Spinal cord (tissue), 10 donors: ENCODE measurements at places on chromosomes 11 and 22.

DNA sequence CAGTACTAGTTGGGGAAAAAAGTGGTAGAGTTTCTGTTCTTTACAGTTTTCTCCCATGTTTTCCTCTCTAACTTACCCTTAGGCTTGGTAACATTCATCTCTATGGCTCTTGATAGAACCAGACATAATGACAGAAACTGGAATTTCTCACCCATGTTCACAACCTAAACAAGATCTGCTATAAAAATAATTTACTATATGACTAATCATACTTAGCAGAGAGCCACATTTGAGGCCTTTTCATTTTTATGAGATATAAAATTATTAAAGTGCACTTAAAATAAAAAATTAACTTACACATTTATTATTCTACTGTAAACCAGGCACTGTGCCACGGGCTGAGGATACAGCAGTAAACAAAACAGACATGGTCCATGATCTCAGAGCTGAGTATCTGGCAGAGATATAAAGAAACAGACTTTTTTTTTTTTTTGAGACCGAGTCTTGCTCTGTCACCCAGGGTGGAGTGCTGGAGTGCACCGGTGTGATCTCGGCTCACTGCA lies 98.1 kb downstream of the GAB2 start:
- peak overlapping the region; percentile 55 for H3K27ac ChIP-seq
- H3K4me1 ChIP-seq, result peaks cover 20% of the 10 kb centered on the region
- H3K36me3 ChIP-seq, result no peaks in the 10 kb centered on the region
- no peak overlapping the region for H3K4me3 ChIP-seq
- H3K27me3 ChIP-seq, result no peaks in the 10 kb centered on the region

- H3K4me3 ChIP-seq, result peak within 1 kb of the TSS; percentile 52
- no peak for DNase-seq
Observed at GRCh38 chr11:47980088-47980906, at the start of gene PTPRJ. Gene PTPRJ, plus strand, starts transcription at chr11:47980559. Its CDS starts 354 bp downstream, at chr11:47980913.

DNA sequence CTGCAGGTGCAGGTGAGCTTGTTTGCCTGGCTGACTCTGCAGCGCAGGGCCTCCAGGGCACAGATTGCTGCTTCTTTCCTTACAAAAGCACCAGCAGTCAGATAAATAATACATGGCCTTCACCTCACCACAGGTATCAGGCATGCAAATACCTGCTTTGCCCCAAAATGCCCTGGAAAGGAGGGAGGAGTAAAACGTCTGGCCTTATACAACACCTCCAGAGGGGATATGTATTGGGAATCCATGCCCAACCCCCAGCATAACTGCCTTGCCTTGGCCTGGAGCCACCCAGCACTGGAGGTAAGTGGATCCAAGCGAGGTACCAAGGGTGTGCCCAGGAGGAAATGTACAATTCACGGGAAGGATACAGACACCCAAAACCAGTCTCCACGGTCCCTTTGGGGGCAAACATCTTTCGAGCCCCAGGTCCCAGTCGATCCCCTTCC lies 860 bp downstream of the TMEM184B start:
- H3K27ac ChIP-seq, result peak overlapping the region; percentile 82
- no peaks in the 10 kb centered on the region for H3K27me3 ChIP-seq
- DNase-seq, result peak; percentile 63
- peak overlapping the region; percentile 82 for H3K4me3 ChIP-seq
- H3K36me3 ChIP-seq, result peaks cover 8% of the 10 kb centered on the region

GRCh38 chr11:125637840-125638239 lies 12.9 kb downstream of the CHEK1 start:
- H3K27me3 ChIP-seq, result no peaks in the 10 kb centered on the region
- peaks cover 7% of the 10 kb centered on the region for H3K36me3 ChIP-seq
- DNase-seq, result no peak
- H3K4me1 ChIP-seq, result no peaks in the 10 kb centered on the region

- H3K27ac ChIP-seq, result no peak overlapping the region
- no peaks in the 10 kb centered on the region for H3K36me3 ChIP-seq
- no peak for DNase-seq
- no peak overlapping the region for H3K4me3 ChIP-seq
- H3K27me3 ChIP-seq, result no peaks in the 10 kb centered on the region
- H3K4me1 ChIP-seq, result no peaks in the 10 kb centered on the region
Observed at GRCh38 chr11:31711137-31711536, 100.0 kb downstream of the PAX6 start.

GRCh38 chr11:38562562-38562961 lies 1964.5 kb upstream of the RAG2 start:
- no peak overlapping the region for H3K27ac ChIP-seq
- H3K4me1 ChIP-seq, result no peaks in the 10 kb centered on the region
- H3K36me3 ChIP-seq, result no peaks in the 10 kb centered on the region
- no peak for DNase-seq

DNA sequence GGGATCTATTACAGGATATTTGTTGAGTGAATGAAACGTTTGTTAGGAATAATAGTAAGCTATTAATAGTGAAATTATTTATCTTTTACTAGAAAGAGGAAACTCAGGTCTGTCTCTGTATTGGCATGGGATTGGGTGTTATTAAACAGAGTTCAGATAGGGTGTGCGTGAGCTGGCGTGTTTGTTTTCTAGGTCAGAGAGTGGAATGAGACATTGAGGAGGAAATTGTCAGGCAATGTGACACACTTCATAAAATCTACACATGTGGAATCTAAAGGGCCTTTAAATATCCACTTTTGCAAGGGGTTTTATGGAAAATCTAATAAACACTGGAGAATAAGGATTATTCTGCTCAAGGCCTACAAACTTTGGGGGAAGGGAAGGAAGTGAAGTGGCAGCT lies 552.9 kb downstream of the NTM start:
- no peak overlapping the region for H3K4me3 ChIP-seq
- peaks cover 8% of the 10 kb centered on the region for H3K4me1 ChIP-seq
- H3K27me3 ChIP-seq, result no peaks in the 10 kb centered on the region
- H3K27ac ChIP-seq, result no peak overlapping the region
- DNase-seq, result no peak

- H3K4me3 ChIP-seq, result no peak overlapping the region
- no peak for DNase-seq
- peak overlapping the region; percentile 42 for H3K27ac ChIP-seq
Observed at GRCh38 chr11:65530157-65530496, 5.2 kb downstream of the SCYL1 start.

GRCh38 chr22:31104869-31105268 lies 2.5 kb downstream of the SELENOM start:
- peaks cover 31% of the 10 kb centered on the region for H3K4me1 ChIP-seq
- H3K27me3 ChIP-seq, result no peaks in the 10 kb centered on the region
- H3K36me3 ChIP-seq, result peaks cover 39% of the 10 kb centered on the region
- DNase-seq, result no peak

DNA sequence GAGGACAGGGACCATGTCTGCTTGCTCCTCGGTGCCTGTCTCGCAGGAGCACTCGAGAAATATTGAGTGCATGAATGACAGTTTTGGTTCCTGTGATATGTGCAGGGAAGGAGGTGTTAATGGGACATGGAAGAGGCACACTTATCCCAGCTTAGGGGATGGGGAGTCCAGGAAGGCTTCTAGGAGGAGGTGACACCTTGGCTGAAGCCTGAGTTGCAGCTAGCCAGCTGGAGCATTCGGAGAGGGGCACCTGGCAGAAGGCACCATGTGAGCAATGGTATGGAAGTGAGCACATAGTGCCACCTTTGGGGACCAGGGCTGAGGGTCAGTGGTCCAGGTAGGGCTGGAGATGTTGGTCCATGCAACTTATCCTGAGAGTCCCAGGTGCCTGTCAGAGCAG lies 18.9 kb downstream of the SGSM1 start:
- H3K4me1 ChIP-seq, result peaks cover 6% of the 10 kb centered on the region
- no peak for DNase-seq
- H3K27me3 ChIP-seq, result no peaks in the 10 kb centered on the region
- H3K27ac ChIP-seq, result no peak overlapping the region
- H3K4me3 ChIP-seq, result no peak overlapping the region

DNA sequence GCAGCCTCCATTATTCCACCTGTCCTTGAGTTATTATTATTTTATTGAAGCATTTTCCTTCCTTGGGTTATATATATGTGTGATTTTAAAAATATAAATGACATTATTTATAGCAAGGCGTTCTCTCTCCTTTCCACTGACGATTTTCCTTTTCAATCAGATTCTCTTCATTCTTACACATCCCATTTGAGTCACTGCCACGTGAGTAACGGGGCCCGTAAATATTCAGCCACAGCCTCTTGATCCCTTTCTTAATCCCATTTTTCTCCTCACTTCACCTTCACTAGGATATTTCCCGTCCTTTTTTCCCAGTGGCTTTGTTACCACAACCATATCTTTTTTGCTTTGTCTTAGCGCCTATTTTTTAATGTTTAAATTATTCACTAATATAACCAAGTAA lies 396.2 kb downstream of the NTM start:
- H3K4me1 ChIP-seq, result peaks cover 12% of the 10 kb centered on the region
- no peak for DNase-seq
- no peaks in the 10 kb centered on the region for H3K36me3 ChIP-seq
- no peak overlapping the region for H3K27ac ChIP-seq
- H3K4me3 ChIP-seq, result no peak overlapping the region

- no peaks in the 10 kb centered on the region for H3K36me3 ChIP-seq
- no peak for DNase-seq
- H3K4me3 ChIP-seq, result no peak overlapping the region
- H3K27me3 ChIP-seq, result no peaks in the 10 kb centered on the region
- no peak overlapping the region for H3K27ac ChIP-seq
Observed at GRCh38 chr11:6362185-6362872, 27.9 kb upstream of the SMPD1 start.

- no peak overlapping the region for H3K4me3 ChIP-seq
- H3K36me3 ChIP-seq, result peaks cover 8% of the 10 kb centered on the region
- H3K27ac ChIP-seq, result no peak overlapping the region
- H3K4me1 ChIP-seq, result no peaks in the 10 kb centered on the region
Observed at GRCh38 chr11:24900514-24900913, 403.7 kb downstream of the LUZP2 start.

DNA sequence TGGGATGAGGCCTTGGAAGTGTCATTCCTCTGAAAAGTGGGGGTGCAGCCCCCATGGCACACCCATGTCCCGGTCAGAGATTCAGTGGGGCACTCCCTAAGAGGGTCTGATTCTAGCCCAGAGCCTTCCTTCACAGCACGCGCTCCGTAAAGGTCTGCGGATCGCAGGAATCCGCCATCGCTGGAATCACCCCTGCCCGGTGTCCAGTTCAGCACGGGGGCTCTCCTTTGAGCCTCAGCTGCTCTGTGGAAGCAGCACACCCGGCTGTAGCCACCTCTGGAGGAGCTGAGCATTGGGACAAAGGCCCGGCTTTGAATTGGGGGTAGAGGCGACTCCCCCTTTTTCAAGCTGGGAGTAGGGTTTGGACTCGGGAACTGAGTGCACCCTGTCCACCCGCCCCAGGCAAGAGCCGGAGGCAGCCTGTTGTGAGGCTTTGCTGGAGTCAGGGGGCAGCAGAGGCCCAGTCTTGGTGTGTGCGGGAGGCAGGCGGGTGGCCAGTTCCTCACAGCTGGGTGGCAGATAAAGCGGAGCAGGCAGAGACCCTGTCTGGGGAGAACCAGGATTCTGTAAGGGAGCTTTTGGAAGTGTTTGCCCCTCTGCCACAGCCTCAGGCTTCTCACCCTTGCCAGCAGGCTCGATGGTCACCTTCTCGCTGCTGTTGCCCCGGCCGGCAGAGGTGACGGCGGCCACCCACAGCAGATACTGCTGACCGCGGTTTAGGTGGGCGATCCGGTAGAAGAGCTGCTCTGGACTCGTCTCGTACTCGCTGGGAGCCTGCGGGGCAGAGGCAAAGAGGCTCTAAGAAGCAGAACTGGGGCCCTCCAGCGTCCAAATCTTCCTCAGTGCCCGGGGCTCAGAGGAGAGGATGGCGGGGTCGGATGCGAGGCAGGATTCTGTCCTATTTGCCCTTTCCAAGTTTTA lies 115.9 kb downstream of the CEP164 start:
- peak; percentile 89 for DNase-seq
- H3K27me3 ChIP-seq, result peaks cover 13% of the 10 kb centered on the region
- H3K4me1 ChIP-seq, result peaks cover 24% of the 10 kb centered on the region
- H3K27ac ChIP-seq, result no peak overlapping the region

- H3K27me3 ChIP-seq, result no peaks in the 10 kb centered on the region
- peaks cover 53% of the 10 kb centered on the region for H3K36me3 ChIP-seq
- DNase-seq, result no peak
Observed at GRCh38 chr22:19175602-19176174, 2.8 kb downstream of the SLC25A1 start.
